Kidney tubule cell (primary cell): ENCODE measurements at places on chromosomes 5 and 9.

GRCh38 chr9:135474915-135475314 lies 4.7 kb upstream of the PPP1R26 start:
- peak; percentile 42 for DNase-seq

DNA sequence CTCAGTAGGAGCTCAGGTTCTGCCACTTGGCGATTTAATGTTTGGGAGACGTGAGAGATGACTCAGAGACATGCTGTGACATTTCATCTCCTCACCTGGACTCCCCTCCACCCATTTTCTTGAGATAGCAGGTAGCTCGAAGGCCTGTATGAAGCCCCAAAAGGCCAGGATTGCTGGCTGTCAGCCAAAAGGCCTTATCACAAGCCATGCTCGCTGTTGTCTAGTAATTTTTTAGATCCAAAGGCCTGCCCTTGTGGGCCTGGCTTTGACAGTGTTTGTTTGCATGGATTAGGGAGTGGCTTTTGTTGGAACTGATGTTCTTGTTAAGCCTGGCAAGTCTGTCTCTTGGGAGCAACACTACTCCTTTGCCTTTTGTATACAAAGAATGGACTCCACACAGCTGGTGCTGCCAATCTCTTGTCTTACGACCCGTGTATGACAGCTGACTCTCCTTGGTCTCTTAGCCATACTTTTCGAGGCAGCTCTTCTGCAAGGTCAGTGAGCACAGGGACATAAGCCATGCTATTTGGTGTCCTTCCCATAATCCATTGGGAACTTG lies 22.7 kb downstream of the CAVIN4 start:
- DNase-seq: no peak

DNA sequence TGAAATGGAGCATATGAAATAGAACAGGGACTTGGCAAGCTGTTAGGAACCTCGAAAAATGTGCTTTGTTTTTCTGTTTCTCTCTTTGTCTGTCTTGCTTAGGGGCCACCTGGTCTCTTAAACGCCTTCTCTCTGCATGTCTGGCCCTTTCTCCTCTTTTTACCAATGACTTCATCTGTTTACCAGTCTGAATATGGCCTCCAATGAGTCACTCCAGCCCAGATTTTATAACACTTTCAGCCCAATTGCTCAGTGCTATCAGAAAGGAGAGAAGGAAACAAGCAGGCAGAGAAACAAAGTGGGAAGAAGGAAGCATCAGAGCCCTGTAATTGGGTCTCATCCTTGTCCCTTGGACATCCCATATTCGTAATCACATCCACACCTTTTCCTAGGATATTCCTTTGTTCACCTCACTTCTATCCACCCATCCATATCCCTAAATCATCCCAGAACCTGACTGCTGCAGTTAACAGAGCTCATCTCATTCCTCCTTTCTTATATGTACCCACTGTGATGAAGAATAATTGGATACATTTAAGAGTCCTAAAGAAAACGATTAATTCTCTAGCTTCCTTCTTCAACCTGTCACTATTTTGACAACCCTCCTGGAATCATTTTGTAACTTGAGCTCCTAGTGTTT lies 151.8 kb upstream of the GPR151 start:
- peak; percentile 62 for DNase-seq

DNA sequence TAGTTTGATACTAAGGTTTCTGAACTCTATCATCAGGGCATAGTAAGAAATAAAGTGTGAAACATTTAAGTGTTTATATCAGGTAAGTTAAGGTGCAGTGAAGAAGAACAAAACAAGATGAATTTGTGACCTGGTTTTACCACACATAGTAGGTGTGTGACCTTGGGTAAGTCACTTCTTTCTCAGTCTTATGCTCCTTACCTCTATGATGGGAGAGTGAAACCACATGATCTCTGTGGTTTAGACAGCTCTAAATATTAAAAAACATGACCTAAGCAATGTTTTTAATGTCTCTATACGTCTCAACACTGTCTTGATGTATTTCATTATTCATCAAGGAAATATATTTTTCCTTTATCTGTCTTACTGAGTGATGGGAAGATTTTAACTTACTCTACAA lies 629.6 kb upstream of the DMAC1 start:
- no peak for DNase-seq

GRCh38 chr5:160938532-160938931 lies 86.5 kb upstream of the ATP10B start:
- peak; percentile 87 for DNase-seq

DNA sequence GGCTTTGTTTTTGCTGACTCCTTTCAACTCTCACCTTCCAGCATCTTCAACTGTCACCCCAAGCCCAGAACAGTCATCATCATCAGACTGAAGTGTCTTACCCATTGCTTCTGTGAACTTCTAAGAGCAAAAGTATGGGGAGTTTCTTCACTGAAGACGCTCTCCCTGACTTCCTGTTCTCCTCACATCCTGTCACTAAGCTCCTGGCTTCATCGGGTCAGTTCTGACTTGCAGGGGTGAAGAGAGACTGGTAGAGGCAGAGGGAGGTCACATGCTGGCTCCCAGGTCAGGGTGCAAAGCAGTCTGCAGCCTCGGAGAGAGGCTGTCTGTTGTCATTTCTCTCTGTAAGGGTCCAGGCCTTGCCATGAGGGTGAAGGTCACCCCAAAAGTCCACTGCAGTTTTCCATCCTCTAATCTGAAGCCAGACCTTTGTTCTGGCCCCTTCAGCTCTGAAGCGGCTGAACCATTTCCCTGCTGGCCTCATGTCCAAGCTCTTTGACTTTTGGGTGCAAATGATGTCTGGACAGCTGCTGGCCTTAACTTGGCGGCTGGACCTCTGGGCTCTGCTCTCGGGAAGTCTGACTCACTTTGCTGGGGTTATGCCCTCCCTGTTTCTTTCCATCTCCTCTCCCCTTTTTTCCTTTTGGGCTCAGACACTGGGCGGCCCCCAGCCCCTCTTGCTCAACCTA lies 305.0 kb downstream of the RAB3C start:
- DNase-seq: no peak

DNA sequence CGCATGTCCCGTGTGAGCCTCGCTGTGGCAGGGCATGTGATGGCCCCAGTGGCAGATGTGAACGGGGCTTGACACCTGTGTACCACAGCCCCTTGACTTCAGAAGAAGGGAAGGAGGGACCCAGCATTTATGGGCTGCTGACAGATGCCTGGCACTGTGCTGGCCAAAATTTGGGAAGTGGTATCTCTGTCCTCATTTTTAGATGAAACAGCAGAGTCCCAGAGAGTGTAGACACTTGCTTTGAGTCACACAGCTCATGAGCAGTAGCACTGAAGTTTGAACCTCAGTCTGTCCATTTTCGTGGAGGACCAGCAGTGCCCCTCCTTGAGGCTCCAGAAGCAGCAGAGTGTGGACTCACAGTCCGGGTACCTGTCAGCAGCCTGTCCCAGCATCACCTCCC lies 16.5 kb downstream of the NEK6 start:
- DNase-seq: no peak
